H7 (cell line): ENCODE measurements at places on chromosomes 2 and 18.

GRCh38 chr2:219331560-219332213, 857 bp downstream of the RESP18 start:
- peak; percentile 87 for DNase-seq

DNA sequence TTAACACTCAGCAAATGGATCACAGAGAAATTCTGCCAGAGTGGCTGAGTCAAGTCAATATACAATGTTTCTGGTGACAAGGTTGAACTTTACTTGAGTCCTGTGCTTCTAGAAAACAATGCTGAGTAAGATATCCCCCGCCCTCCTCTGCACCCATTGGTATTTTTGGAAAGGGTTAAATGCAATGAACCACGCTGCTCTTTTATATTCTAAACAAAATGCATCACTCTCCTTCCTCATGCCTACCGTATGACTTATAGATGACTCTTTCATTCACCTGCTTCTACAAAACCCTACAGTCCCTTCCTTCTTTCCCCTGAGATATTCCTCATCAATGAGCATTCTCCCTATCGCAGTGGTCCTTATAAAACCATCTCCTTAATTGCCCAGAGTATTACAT, 168.8 kb downstream of the TXNL1 start:
- DNase-seq, result no peak

GRCh38 chr2:197307236-197307932, 3.2 kb downstream of the ANKRD44 start:
- no peak for DNase-seq

- DNase-seq, result no peak
Measured at GRCh38 chr2:205496772-205497171, 185.5 kb upstream of the NRP2 start.

- DNase-seq, result no peak
Measured at GRCh38 chr18:21663578-21663977, 41.0 kb downstream of the ABHD3 start.
